ENCODE measurements at places on chromosomes 12 and 14.

DNA sequence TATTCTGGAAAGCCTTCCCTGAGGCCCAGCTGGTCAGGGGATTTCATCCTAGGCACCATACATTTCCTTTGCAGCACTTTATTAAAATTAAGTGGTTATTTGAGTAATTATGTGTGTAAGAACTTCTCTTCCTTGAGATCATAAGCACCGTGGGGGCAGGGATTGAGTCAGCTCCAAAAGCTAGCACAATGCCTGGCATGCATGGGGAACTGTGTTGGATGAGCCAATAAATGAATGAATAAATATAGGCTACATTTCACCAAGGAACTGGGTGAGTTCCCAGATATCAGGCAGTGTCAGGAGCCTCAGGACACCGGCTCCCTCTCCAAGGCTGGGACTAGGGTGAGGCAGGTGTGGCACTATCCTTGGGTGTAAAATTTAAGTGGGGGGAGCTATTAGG is 82.8 kb upstream of the FBXO21 start:
- no peak for DNase-seq

GRCh38 chr14:95307402-95308041 is 12.2 kb downstream of the CLMN start:
- DNase-seq, result no peak

- DNase-seq, result no peak
Measured at GRCh38 chr14:92317511-92317910, 5.5 kb upstream of the SLC24A4 start.

DNA sequence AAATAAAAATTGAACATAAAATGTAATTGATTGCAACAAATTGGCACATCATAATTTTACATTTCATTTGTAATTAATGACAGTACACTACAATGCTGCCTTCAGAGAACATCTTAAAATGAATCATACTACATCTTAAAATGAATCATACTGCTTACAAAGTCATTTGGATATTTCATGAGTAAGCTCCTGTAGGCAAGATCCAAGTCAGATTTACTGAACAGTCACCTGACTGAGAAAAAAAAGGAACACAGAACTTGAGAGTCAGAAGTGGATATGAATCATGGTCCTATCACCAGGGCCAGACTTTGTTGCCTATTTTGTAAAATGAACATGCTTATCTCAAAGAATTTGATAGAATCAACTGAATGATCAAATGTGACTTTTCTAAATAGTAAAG is 32.7 kb upstream of the FBLN5 start:
- DNase-seq, result no peak

DNA sequence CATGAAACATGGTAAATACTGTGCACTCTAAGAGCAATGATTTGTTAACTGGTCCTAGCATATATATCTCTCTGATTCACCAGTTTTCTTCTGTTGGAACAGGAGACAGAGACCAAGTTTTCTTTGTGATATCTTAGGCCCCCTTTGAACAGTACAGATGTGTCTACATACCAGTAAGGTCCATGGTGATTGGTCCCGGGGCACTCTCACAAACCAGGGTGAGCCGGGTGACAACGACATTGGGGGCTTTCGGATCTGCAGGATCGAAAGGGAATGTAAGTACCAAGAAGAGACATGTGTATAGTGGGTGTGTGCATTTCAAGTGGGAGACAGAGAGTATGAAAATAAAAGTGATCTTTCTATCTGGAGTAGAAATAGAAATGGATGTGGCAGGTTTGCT is 11.3 kb upstream of the ERP27 start:
- DNase-seq, result peak; percentile 66

DNA sequence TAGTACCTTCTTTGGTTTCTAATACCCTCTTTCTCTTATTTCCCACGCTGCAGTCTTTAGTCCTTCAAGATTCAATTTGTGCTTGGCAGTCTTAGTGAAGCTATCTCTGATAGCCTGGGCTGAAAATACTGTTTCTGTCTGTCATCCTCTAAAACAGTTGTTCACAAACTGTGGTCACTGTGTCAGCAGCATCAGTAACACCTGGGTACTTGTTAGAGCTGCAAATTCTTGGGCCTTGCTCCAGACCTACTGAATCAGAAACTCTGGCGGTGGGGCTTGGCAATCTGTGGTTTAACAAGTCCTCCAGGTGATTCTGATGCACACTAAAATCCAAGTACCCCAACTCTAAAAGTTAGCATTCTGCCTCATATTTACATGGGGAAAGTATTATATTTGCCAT is 217.5 kb upstream of the SEL1L start:
- DNase-seq, result no peak

DNA sequence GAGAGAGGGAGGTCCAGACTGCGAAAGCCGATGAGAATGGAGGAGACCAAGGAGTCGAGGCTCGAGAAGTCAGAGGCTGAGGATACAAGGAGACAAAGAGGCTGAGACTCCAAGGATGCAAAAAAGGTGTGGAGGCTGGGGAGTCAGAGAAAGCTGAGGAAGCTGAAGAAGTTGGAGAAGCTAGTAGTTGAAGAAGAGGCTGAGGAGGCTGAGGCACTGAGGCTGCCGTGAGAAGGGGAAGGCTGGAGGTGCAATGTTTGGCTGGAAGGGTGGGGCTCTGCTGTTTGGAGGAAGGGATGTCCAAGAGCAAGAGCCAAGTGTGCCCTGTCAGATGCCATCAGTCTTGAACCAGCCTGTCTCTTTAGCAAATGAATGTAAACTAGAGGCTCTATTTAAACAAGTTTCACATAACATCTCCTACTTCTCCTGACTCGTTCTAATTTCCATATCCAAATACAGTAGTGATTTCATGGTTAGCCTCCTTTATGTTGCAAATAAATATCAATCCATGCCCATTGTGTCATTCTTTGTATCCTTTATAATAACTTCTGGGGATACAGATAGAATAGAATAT is 10.8 kb upstream of the SPTSSA start:
- no peak for DNase-seq

- no peak for DNase-seq
Measured at GRCh38 chr12:16324272-16324671, 23.2 kb upstream of the MGST1 start.

DNA sequence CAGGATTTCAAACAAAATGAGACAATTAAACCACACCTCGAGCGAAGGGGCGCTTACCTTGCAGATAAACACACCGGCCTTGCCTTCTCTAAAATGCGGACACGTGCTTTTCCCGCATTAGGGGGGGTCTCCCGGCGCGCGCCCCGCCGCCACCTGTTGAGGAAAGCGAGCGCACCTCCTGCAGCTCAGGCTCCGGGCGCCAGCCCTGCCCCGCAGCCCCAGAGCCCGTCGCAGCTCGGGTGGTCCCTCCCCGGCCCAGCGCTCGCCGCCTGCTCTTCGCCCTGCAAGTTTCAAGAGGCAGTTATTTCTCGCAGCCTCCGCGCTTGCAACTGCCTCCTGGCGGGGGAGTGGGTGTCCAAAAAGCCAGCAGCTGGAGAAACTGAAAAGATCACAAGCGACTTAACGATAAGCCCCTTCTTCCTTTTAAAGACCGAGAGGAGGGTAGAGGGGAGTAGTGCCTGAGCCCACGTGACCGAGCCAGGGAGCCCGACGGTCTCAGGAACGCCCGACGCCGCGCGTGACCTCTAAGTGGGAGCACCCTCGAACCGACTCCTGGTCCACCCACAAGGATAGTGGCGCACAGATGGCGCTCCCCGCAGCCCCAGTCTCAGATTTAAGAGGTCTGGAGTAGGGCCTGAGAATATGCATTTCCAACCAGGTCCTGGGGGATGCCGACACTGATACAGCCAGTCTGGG is at the start of gene ESR2:
ESR2 (minus strand) TSS at position 396 of the 696 bp plus-strand sequence. CDS start 11,386 bp downstream, outside the sequence.
- no peak for DNase-seq

GRCh38 chr12:70213707-70214106 is 29.5 kb upstream of the CNOT2 start:
- no peak for DNase-seq

GRCh38 chr12:14416658-14417057 is 51.2 kb downstream of the ATF7IP start:
- no peak for DNase-seq

DNA sequence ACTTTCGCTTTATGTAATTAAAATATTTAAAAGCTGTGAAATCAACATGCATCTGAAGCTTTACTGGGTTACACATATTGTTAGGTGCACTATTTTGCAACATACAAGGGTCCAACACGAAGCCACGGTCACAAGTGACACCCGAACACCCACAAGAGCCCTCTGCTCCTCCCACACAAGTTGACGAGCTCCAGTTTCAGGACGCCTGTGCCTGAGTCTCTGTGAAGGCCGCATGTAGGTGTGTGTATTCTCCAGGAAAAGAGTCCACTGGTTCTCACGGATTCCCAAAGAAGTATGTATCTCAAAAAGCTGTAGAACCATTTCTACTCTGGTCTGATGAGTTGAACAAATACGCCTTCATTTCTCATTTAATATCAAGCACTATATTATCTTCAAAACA is 12.0 kb downstream of the SLC15A4 start:
- no peak for DNase-seq

- no peak for DNase-seq
Measured at GRCh38 chr12:31627456-31628054, 31.9 kb upstream of the ETFBKMT start.

DNA sequence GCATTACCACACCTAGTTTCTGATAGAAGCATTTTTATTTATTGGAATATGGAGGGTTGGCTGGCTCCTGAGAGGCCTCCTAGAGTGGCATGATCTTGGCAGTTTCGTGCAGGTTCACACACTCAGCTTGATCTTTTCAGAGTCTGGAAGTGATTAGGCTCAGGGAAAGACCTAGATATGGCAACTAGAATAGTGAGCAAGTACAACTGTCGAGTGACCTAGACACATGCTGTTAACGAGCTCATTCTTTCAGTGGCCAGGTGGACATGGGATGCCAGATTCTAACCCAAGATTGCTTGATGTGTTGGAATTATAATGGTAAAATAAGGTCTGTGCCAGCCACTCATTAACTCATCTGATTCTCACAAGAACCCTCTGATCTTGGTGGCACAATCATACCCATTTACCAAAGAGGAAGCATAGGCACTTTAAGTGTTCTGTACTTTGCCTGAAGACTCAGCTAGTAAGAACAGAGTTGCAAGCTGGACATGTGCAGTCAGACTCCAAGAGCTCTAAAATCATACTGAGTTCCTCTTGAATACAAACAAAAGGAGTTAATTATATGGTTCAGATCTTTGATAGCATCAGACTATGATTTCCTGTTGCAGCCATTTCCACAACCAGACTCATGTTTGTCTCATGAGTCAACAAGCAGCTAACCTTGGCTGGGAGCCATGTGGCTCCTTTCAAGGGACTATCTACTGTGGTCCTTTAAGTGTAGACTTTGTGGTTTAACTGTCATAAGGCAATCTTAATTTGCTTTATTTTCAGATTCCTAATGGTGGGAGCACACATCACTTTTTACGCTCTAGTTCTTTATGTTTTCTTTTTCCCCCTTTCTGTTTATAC is 144.2 kb downstream of the PLEKHA5 start:
- peak; percentile 58 for DNase-seq

- no peak for DNase-seq
Measured at GRCh38 chr14:75254901-75255584, 23.6 kb upstream of the FOS start.

- DNase-seq, result no peak
Measured at GRCh38 chr14:106487600-106487999, 961.2 kb downstream of the TMEM121 start.

- DNase-seq, result no peak
Measured at GRCh38 chr12:89793946-89794345, 85.3 kb upstream of the ATP2B1 start.

All from stimulated activated CD8-positive, alpha-beta memory T cell treated with anti-CD3 and anti-CD28 coated beads, Interleukin-4, amount 100 ng/mL, for 48 hours (primary cell).